ENCODE measurements at places on chromosomes 2 and 18.

GRCh38 chr2:240567872-240568677 lies at the start of gene RNPEPL1:
Gene RNPEPL1, plus strand, starts transcription at chr2:240568484. Its CDS starts 103 bp downstream, at chr2:240568587.
- DNase-seq: peak; percentile 76

DNA sequence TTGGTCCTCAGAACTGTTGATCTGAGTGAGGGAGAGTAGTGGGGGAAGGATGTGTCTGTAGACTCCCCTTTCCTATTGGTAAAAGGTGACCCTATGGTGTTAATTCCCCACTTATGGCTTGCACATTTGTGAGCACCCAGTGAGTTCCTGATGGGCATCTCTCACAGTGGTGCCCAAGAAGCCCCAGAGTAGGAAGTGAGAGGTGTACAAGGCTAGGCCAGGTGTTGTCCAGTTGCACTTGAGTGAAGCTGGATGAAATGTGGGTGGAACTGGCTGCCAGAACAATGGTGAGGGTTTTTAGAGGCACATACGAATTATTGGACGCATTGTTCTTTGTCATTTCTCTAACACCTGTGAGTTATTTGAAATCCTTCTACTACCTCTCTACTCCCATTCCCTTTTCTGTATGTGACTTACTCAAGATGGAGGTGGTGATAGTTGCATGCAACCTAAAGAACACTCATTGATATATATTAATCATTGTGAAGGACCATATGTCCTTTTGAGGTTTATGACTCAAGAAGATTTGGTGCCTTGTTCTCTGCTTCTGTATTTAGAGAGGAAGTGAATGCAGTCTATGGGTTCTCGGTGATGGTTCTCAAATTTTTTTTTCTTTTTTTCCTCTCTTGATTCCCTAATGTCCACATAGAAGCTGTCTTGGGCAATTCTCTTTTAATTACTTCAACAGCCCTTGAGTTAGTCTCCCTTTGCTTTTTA lies 162.7 kb downstream of the FSHR start:
- DNase-seq: no peak

DNA sequence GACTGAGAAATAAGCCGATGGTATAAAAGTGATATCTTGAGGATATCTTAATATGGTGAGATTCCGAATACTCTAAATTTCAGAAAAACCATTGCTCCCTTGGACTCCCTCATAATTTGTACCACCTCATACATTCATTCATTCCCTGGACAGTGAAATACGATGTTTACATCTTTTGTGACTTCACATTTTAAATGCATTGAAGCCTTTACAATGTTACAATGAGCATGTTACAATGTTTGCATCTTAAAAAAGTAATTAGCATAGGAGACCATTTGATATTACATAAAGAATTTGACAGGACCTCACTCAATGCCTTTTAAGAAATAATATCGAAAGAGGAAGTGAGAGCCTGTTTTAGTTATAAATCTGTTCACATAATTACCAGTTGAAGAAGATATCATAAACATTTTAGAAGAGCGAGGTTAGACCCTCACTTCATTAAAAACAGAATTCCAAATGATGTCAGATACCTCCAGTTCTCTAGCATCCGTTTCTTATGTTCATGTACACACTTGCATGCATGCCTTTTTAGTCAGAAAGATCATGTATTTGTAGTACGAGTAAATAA lies 372.0 kb downstream of the ARHGAP15 start:
- no peak for DNase-seq

GRCh38 chr2:55173438-55174054 lies 58.5 kb downstream of the CLHC1 start:
- DNase-seq: no peak

DNA sequence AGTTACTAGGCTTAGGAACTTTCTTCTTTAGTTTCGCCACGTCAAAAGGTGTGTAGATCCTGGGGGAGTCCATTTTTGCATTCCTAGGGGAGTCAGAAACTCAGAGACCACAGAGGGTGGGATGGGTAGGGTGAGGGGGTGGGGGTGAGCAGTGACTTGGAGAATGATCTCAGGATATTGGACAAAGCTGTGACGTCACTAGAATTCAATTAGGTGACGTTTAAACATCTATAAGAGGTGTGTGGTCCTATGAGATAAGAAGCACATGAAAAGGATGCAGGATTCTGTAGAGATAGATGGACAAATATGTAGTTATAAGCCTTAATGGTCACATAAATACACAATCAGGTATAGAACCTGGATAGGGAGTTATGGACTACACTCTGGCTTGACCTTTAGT lies 21.5 kb downstream of the SLC4A3 start:
- peak; percentile 12 for DNase-seq

DNA sequence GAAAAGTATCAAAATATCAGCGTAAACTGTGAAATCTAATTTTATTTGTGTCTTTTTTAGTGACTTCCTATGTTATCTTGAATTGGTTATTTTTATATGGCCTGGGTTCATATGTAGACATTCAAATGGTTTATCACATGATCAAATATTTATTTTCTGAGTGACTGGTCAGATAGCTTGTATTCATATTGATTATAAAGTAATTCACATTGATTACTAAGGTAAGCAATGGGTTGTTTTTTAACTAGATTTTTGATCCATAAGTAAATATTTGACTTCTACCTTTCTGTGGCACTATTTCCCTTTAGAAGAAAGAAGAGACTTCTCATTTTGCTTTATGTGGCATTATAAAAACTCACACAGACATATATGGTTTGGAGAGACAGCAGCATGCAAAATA lies 260.5 kb downstream of the TCF4 start:
- DNase-seq: no peak

DNA sequence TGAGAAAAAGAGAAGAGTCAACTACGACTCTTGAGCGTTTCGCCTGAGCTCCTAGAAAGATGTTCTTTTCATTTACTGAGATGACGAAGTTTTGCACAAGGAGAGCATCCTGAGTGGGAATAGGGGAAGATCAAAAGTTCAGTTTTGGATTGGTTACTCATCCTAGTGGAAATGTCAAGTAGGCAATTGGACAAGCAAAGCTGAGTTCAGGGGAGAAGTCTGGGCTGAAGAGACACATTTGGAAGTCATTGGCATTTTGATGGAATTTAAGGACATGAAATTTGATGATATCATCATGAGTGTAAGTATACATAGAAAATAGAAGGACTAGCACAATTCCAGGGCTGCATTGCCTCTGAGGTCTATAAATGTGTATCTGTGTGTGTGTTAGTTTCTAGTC lies 416.6 kb downstream of the RAD51AP2 start:
- no peak for DNase-seq

DNA sequence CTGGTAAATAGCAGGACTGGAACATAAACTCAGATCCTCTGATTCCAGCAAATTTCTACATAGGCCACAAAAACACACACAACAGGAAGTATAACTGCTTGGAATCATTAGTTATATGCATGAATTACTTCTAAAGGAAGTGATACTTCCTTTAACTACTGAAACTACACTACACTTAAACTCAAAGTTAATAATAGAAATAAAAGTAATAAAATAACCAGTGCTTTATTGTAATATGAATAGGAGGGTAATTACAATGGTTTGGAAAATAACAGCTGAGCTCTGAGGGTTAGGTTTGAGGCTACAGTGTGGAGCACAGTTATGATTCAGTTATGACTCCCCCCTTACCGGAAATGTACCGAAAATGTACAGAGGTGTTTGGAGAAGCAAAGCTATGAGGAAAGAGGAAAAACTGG lies 18.5 kb upstream of the POLI start:
- DNase-seq: no peak

DNA sequence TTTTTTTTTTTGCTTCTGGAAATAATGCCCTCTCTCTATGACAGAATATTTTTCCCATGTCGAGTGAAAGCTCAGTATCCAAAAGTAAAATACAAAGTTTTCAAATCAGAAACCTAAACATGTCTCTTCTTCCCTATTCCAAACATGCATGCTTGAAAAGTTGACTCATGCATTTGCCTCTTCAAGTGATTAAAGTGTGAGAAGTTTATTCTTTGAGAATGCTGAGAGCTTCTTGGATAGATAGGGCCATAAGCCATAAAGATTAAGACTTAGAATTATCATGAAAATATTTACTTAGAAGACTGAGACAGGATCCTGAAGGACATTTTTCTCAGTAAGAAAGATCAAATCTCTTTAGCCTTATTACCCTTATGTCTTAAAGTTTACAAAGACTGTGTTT lies 98.6 kb upstream of the EPB41L5 start:
- DNase-seq: no peak

GRCh38 chr2:125106710-125107109 lies 1081.6 kb downstream of the CNTNAP5 start:
- no peak for DNase-seq

GRCh38 chr18:62264984-62265383 lies 60.1 kb upstream of the TNFRSF11A start:
- no peak for DNase-seq

DNA sequence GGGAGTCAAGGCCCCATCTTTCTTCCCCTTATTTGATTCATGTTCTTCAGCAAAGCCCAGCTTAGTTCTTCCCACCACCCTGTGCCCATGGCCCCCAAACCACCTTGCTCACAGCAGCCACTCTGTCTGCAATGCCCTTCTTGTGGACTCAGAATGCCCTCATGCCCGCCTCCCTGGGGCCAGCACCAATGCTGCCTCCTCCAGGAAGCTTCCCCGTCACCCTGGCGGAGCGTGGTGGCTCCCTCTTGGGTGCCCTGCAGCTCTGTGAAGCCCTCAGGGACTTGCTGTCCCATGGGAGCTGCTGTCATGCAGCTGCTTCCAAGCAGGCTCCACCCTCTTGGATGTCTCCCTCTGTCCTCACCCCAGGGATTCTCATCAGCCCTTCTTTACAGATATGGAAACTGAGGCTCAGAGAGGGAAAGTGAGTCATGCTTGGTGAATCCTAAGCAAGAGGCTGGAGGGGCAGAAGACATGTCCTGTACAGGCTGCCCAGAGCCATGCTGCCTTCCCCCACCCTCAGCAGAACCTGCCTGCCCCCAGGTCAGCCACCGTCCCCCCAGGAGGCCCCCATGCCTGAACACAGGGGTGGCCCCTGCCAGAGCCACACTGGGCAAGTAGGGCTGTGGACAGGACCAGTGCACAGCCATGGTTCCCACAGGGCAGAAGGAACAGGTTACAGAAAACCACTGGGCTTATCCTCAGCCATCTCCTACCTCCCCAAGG lies 11.8 kb upstream of the DUSP2 start:
- DNase-seq: peak; percentile 38

- DNase-seq: no peak
Observed at GRCh38 chr18:56200381-56200911, 437.9 kb downstream of the TXNL1 start.

DNA sequence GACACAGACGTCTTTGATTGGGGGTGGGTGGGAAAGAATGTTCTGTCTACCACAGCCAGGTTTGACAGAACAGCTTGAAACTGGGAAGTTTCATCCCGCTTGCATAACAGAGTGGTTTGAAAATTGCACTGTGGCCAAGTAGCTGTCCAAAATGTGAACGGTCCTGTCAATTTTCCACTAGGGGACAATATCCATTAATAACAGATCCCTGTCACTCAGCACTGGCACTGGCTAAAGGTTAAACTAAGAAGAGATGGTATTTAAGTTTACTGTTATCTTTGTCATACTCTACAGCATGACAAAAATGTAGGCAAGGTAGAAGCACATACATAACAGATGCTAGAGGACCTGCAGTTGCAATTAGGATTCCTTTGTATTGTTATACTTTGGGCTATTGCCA lies 55.6 kb upstream of the ACMSD start:
- DNase-seq: peak; percentile 50

- peak; percentile 85 for DNase-seq
Observed at GRCh38 chr18:12420821-12421421, 13.2 kb downstream of the PRELID3A start.

DNA sequence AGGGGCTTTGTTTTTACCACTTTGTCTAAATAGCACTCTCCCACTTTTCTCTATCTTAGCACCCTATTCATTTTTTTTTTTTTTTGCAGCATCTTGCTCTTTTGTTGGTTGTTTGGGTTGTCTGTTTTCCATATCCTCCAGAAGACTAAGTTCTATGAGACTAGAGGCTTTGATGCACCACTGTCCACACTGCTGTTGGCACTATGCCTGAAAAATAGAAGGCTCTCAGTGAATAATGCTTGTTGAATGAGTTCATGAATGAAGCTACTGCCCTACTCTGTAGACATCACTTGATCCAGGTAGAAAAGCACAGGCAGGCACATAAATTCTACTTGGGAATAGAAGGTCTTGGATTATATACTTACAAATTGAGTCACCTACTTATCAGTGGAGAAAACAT lies 7.3 kb downstream of the IL1A start:
- no peak for DNase-seq

DNA sequence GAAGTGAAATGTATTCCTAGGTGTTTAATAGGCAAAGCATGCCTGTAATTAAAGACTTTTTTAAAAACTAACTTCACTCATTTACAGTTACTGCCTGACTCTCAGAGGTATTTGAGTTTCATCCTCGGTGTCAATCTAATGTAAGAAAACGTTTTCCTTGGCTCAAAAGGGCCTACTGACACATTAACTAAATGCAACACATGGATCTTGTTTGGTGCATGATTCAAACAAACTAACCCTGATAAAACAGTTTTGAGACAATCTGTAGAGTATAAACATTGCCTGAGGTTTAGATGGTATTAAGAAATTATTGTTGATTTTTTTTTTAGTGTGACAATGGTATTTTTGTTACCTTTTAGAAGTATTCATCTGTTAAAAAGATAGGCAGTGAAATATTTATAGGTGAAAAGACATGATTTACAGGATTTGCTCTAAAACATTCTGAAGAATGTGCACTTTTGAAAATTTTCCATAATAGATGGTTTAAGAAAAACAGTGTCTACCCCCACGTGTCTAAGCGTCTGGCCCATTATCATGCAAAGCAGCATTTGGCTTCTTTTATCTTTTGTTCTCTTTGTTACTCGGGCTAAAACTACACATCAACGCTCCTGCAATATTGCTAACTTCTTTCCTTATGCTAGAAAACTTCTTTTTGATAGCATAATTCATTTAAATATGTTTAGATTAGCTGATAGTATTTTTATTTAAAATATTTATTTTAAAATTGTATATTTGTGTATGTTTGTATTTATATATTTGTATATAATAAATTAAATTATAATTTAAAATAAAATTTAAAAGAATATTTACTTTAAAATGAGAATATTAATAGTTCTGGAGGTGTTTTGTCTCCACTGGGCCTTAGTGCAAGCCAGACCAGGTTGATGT lies 160.2 kb upstream of the NDUFV2 start:
- DNase-seq: no peak

- DNase-seq: no peak
Observed at GRCh38 chr2:191045141-191045540, 31.2 kb upstream of the STAT1 start.
